Skeletal muscle cell (primary cell): ENCODE measurements at places on chromosomes 4 and X.

- DNase-seq = no peak
Observed at GRCh38 chr4:154119317-154119716, 330.4 kb upstream of the SFRP2 start.

- DNase-seq = no peak
Observed at GRCh38 chrX:150544835-150545770, 23.3 kb upstream of the MTM1 start.

DNA sequence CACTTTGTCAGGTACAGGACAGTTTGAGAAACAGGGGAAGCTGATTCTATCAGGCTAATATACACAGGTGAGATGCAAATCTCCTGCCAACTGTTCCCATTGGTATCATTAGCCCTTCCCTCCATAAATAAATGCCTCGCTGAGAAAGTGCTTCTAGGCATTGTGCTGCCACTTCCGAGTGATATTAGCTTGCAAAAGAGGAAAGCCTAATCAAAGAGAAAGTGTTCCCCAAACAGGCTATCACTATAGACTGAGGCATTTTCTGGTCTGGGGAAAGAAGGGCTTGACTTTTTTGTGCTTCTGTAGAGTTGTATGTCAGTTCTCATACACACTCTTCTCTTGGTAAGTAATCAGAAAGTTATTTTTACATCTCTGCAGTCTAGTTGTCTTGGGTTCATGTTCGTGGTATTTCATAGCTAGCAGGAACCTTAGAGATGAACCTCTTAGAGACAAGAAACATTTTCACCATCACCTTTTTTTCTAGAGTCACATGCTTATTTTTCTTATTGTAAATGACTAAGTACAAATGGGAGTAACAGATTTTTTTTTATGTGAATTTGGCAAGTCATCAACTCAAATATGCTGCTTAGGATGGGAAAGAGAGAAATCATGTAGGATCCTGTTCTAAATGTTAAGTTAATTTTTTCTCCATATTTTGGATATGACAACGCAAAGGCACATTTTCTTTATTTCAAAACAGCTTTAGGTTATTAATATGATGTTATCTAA is 1009.8 kb downstream of the ADGRL3 start:
- DNase-seq = no peak

GRCh38 chr4:5751666-5752375 is 40.8 kb downstream of the EVC start:
- no peak for DNase-seq

DNA sequence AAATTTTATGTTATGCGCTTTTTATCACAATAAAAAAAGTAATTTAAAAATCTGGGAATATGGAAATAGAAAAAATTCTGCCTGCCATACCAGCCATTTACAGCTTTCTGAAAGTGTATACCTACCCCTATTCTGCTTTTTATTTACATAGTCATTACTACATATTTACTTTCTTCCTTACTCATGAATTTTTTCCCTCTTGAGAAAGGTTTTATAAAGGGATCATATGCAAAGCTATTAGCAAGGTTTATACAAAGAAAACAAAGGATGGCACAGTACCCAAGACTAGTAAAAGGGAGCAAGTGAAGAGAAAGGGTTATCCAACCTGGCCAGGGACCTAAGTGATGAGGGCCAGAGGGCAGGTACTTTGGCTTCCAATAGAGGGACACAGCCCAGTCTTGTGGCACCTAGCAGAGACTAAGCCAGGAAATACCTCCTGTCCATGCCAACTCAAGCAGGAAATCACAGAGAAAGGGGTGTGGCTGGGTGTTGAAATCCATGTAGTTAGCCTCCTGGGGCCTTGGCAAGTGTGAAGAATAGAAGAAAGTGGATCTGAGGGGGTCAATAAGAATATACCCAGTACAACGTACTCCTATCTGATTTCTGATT is 207.3 kb upstream of the VEGFC start:
- DNase-seq = no peak

DNA sequence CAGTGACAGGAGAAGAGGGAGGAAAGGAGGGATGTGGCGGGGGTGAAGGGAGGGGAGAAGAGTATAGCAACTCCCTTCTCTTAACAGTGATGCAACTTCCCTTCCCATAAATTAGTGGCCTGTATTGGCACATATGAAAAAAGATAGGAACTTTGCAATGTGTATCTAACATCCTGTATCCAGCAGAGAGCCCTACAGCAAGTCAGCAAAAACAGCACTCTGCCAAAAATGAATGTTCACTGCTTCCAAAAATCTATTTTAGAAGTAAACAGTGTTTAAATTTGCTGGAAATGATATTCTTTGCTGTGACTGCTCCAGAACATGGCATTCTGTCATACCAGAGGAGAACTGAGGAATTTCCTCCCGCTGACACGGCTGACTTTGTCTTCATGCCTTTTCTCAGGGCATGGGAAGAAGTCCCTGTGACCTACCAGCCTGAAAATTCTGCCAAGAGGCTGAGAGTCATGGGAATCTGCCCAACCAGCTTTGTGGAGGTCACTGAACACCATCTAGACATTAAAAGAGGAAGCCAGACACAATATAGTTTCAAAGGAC is 343.4 kb upstream of the RASGEF1B start:
- no peak for DNase-seq

DNA sequence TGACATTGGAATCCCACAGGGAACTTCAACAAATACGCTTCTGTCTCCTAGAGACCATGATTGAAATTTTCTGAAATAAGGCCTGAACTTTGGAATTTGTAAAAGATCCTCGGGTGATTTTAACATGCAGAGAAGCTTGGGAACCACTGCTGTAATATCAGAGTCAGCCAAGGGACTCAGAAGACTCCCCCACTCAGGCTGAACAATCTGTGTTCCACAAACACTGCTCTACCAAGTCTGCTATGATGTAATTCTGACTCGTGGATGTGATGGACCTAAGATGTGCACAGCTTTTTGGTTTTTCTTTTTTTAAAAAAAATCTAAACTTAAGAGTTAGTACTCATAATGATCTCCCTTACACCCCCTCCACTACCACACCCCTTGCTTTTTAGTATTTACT is 26.0 kb downstream of the LRP2BP start:
- DNase-seq = no peak

DNA sequence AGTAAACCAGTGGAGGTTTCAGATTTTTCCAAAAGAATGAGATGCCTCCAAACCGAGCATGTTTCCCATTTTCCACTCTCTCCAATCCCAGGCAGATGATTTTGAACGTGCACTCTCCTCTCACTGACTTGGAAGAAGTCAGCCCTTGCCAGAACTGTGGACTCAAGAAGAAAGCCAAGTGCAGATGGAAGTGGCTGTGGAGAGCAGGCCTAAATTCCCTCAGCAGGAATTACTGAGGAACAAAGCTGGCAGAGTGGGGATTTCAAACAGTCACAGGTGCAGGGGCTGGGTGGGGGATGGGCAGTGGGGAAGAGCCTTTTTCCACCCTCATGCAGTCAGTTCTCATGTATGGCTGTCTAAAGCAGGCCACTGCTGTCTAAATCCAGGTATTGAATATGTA is 83.5 kb upstream of the PLAC1 start:
- no peak for DNase-seq

DNA sequence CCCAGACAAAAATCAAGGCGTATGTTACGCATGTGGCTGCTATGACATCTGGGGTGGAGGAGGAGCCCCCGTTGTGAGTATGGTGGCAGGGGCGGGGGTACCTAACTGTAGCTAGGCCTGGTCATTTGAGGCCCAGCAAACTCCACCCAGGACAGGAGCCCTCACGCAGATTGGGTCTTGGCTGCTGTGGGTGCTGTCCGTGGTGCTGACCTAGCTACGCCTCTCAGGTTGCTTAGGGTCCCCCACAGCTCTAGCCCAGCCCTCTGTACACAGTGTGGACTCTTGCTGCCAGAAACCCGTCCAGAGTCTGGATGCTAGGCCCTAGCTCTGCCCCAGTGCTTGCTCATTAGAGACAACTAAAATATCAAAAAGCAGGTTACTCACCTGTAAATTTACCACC is 146.7 kb upstream of the PSAPL1 start:
- no peak for DNase-seq

DNA sequence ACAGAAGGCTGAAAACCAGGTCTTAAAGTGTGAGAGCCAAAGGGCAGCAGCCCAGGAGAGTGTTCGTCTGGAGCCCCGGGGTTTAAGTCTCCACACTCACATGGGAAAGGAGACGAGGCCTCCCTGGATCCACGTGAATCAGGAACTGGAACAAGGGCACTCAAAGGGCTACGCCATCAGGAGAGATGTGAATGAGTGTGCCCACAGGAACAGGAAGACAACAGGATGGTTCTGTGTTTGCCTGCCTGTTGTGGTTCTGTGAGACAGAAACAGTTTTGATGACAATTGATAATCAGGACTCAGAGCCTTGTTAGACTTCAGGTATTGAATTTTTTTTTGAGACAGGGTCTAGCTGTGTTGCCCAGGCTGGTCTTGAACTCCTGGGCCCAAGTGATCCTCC is 4.9 kb upstream of the CTBP1 start:
- DNase-seq = no peak

- DNase-seq = no peak
Observed at GRCh38 chr4:35164063-35164462, 1080.3 kb downstream of the ARAP2 start.

DNA sequence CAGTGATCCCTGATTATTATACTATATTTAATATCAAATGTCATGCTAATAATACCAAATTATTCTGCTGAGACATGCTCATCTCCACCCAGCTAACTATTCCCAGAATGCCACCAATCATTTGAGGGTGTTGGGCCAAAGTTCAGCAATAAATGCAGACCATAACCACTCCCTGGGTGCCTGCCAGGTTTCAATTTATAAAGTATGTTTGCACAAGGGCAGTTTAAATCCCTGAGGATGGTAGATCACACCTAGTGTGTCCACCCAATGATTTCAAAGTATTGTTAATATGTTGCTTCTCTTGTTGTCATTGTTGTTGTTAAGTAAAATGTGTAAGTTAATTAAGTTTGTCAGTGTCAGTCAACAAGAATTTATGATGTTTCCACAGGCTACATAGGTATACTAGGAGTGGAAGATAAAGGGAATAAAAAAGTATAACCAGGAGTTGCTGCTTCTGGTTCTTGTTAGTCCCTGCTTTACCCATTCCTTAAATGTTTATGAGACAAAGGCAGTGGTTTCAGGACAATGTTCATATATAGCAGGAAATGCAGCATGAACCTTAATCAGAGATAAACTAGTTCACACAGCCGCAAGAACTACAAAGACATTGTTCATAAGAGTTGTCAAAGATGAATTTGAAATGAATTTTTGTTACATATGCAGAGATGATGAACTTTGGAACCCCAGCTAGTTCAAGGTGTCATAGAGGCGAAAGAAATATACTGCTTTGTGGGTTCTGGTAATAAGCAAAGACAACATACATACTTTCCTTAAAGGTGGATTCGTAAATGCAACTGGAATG is 25.5 kb downstream of the HPGD start:
- no peak for DNase-seq

DNA sequence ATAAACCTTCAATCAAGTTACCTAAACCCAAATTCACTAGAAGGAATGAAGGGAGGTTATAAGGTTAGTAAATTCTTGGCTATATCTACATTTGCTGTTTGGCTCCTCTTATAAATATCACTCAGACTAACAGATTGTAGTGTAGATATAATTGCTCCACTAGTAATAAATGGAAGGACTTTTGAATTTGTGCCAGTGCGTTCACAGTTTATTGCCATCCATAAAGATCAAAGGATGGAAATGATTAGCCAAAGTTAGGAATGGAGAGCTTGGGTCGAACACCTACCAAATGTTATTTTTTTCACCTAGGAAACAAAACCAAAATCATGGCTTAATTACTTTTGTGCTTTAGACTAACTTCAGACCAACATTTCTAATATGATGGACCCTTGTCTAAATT is 9.2 kb downstream of the DTHD1 start:
- DNase-seq = no peak

GRCh38 chr4:147312376-147313046 is 168.4 kb upstream of the EDNRA start:
- DNase-seq = peak; percentile 61

GRCh38 chr4:41331224-41331623 is 74.5 kb downstream of the UCHL1 start:
- DNase-seq = no peak

- DNase-seq = no peak
Observed at GRCh38 chrX:97026406-97026805, 142.7 kb downstream of the RPA4 start.

DNA sequence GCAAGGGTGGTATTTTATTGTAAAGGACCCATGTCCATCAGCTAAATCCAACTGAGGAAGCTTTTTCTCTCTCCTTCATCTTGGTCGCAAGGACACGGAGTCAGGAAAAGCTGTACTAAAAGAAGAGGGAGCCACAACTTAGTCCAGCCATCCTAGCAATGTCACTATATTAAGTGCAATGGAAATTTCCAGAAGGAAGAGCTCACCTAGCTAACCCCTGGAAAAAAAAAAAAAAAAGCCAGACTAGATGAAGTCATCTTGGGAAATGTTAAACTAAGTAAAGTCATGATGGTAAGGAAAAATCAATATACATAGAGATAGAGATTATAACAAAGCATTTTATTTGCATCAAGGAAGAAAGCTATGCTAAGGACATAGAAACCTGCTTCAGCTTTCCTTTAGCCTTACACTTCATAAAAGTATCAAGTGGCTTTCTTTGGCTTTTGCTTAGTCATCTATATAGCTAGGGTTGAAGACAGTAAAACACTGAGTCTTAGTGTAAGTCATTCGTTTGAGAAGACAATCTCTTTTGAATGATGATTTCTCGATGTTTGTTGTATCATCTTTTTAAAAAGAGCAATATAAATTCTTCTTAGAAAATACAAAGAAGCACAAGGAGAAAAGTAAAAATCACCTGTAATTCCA is 18.6 kb upstream of the CA5B start:
- no peak for DNase-seq

DNA sequence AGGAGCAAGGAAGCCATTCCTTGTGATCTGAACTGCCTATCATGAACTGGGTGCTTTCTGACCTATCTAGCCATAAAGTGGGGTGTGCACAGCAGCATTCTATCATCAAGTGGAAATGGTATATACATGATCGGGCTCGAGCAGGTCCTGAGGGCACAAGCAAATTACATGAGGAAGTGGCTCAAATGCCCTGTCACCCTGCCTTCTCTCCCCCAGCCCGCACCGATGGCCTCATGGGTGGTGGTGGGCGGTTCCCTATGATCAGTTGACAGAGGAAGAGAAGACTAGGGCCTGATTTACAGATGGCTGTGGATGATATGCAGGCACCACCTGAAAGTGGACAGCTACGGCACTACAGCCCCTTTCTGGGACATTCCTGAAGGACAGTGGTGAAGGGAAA is 46.3 kb upstream of the BCLAF3 start:
- no peak for DNase-seq

DNA sequence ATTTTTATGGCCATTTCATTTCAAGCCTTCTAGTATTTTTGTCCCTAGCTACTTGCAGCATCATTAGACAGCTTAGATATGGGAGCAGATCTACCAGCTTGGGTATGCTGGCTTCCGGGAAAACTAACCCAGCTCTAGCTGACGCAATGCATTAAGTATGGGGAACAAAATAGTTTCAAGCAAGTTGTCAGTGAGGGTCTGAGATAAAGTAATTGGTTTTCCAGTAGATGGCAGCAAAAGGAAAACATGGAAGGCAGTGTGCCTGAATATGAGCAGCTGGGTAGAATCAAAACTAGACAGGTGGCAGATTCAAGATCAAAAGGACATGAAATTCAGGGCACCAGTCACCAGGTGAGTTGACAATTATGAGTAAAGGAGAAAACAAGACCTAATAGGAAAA is 340.9 kb upstream of the CTSO start:
- DNase-seq = peak; percentile 73
